A549 treated with AZD2906 at 1 μM for 4 hours (cell line): ENCODE measurements at places on chromosomes 3 and 15. TPM values are rescaled to one million over a fixed set of nuclear protein-coding genes. Genes with fewer than 3 reads are reported as not detected.

The ATP1B3 gene
- total RNA-seq: 172 to 199 TPM (median 188 TPM) in 5 replicates

The P4HTM gene
- 12.4 to 18.2 TPM (median 16.8 TPM) in 5 replicates for total RNA-seq

The GOLGA8T gene
- 0.84 to 1.9 TPM (median 1.6 TPM) in 5 replicates for total RNA-seq

The TGM4 gene
- 0.13 to 0.23 TPM (median 0.19 TPM) in 5 replicates for total RNA-seq

The STAB1 gene
- total RNA-seq: 0.07 to 0.18 TPM (median 0.16 TPM) in 5 replicates

The TRH gene
- total RNA-seq: not detected in 5 replicates

The SLC35G2 gene
- total RNA-seq: 21.9 to 25.6 TPM (median 24.2 TPM) in 5 replicates

The KY gene
- total RNA-seq: 0.05 to 0.09 TPM (median 0.07 TPM) in 5 replicates

The CLRN1 gene
- total RNA-seq: not detected in 5 replicates

The LNP1 gene
- total RNA-seq: 0.72 to 1.2 TPM (median 0.80 TPM) in 5 replicates

The CSTA gene
- total RNA-seq: 0.81 to 1.1 TPM (median 0.86 TPM) in 5 replicates
